Effector memory CD4-positive, alpha-beta T cell (primary cell): ENCODE measurements at places on chromosomes 4 and X.

- no peak for DNase-seq
Measured at GRCh38 chrX:74781507-74782034, 143.7 kb downstream of the NEXMIF start.

- no peak for DNase-seq
Measured at GRCh38 chrX:17732138-17732783, 5.0 kb upstream of the SCML1 start.

DNA sequence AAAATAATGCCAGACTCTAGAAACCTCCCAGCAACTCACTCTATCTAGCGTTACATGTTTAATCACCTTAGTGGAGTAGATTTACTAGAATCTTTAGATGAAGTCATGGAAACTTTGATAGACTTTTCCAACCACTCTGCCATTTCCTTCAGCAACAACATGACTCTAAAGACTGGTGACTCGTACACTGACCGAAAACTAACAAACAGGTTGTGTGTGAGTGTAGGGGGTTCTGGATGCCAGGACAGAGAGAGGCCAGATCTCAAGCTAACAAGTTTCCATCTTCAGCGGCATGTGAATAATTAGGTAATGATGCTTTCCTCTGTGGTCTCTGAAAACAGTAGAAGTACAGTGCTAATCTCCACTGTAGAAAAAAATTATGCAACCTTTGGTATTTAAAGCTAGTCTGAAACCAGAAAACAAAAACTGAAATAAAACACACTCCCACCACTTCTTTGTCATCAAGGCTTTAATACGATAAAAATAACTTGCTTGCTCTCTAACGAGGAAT lies 286.4 kb downstream of the PRDM5 start:
- no peak for DNase-seq

- DNase-seq = no peak
Measured at GRCh38 chr4:18250564-18250963, 229.0 kb upstream of the LCORL start.

GRCh38 chrX:36683507-36683906 lies 324.7 kb upstream of the FAM47C start:
- DNase-seq = no peak
